Substantia nigra (tissue), 51 donors: ENCODE measurements at places on chromosomes 2 and 18.

DNA sequence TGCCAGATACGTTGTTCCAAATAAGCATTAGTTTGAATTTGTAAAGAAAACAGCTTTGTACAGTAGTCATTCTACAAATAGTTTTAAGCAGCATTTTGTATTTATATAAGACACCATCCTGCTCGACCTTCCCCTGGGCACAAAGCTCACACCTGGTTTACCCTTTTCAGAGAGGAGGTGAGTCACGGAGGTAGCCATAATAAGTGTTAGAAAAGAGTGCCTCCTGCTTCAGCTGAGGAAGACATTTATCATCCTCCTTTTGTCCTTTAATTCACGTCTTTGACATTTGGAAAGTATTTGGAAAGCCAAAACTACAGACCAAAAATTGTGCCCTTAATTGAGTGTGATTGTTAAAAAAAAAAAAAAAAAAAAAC is 6.8 kb downstream of the RAB12 start:
- no peak for DNase-seq

DNA sequence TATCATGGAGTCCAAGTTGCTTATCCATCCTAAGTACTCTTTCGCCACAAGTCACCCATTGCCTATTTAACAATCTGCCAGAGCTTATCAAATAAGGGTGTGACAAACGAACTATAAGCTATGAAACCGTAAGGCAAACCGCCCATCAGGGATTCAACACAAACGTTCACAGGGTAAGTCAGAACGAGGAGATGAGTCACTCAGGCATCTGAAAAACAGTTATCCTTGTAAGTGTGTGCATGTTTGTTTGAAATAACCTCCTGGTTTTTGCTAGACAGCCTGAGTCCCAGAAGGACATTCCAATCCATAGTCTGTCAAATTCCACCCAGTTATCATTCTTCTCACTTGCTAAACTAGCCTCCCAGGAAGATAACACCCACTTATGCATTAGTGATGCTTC is 299.1 kb downstream of the PAX3 start:
- DNase-seq: no peak

DNA sequence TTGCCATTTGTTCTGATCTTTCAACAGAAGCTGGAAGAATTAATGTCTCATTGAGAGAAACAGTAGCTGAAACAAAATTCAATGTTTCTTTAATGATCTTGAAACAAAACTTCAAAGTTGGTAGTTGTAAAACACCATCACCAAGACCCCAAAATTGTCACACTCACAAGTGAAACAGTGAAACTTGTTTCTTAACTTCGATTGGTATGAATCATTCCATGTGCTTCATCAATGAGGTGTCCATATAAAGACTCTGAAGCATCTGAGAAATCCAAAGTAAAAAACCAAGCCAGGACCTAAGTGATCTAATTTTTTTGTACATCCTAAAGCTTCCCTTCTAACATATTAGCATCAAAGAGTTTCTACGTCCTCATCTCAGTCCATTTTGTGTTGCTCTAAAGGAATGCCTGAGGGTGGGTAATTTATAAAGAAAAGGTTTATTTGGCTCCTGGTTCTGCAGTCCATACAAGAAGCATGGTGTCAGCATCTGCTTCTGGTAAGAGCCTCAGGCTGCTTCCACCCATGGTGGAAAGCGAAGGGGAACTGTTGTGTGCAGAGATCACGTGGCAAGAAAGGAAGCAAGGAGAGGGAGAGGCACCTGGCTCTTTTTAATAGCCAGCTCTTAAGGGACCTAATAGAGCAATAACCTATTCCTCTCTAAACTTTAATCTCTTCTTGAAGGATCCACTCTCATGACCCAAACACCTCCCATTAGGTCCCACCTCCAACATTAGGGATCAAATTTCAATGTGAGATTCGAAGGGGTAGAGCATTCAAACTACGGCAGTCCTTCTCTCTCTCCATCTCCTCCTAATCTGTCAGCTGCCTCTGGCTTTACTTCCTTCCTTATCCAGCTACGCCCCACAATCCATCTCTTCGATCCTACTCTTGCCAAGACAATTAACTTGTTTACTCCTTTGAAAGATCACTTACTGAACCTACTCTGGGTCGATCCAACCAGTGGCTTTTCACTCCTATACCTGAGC is 20.7 kb upstream of the TLK1 start:
- no peak for DNase-seq

DNA sequence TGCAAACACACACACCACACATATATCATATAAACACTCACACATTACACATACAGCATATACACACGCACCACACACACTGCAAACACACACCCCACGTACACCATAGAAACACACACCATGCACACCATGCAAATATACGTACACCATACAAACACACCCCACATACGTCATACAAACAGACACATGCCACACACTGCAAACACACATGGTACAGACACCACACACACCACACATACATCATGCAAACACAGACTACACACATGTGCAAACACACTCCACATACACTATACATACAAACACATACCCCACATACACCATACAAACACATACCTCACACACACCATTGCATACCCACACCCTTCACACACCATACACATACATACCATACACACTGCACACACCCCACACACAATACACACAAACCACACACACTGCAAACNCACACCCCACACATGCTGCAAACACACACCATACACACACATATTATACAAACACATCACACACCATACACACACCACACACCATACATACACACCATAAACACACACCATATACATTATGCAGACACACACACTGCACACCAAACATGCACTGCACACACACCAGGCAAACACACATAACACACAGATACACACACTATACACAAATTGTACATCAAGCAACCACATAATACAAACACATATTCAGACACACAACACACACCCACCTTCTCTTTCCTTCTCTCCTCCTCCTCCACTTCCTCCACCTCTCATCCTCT is 120.4 kb downstream of the SEPTIN10 start:
- DNase-seq: no peak

DNA sequence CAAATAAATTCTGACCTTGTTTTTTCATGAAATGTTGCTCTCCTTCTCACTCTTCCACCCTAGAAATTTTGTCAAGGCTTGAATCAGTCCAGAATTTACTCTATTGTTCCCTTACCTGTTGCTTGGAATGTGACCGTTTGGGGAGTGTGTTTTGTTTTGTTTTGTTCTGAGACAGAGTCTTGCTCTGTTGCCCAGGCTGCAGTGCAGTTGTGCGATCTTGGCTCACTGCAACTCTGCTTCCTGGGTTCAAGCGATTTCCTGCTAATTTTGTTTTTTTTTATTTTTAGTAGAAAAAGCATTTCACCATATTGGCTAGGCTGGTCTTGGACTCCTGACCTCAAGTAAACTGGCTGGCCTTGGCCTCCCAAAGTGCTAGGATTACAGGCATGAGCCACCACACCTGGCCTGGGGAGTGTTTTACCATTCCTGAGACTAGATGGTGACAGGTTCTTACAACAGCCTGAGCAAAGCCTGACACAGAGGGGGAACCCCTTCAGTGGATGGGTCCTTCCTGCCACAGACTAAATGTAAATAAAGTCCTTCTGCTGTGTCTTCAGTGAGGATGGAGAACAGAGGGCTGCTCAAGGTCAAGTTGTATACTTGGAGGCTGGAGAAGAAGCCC is 52.0 kb downstream of the HAUS1 start:
- no peak for DNase-seq
